ENCODE measurements at places on chromosomes 1 and 21. TPM values are rescaled to one million over a fixed set of nuclear protein-coding genes. Genes with fewer than 3 reads are reported as not detected.

DNA sequence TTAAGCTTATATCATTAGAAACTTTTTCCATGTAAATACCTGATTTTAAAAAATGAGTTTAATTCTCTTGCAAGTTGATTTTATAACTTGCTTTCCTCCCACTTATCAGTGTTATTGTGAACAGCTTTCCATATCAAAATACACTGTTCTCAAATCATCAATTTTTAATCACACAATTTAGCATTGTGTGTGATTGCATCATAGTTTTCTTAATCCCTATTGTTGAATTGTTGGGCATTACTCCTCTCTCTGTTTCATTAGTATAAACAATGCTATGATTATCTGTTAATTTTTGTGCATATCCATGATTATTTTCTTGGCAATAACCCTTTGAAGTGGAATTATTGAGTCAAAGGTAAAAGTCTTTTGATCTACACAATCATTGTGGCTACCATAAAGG lies 48.7 kb downstream of the ROR1 start:
- H3K27me3 ChIP-seq = no peaks in the 10 kb centered on the region
- H3K4me1 ChIP-seq = peaks cover 31% of the 10 kb centered on the region
- no peak for DNase-seq
- no peaks in the 10 kb centered on the region for H3K36me3 ChIP-seq
- no peak overlapping the region for H3K4me3 ChIP-seq

The DSCAM gene
- total RNA-seq = not detected

GRCh38 chr1:179958359-179958758 lies 3.7 kb downstream of the CEP350 start:
- no peaks in the 10 kb centered on the region for H3K27me3 ChIP-seq
- H3K27ac ChIP-seq = no peak overlapping the region
- peaks cover 25% of the 10 kb centered on the region for H3K4me1 ChIP-seq
- DNase-seq = no peak

- no peaks in the 10 kb centered on the region for H3K36me3 ChIP-seq
- no peak overlapping the region for H3K27ac ChIP-seq
- H3K27me3 ChIP-seq = peaks cover 3% of the 10 kb centered on the region
Observed at GRCh38 chr1:228785366-228786330, 50.4 kb downstream of the RHOU start.

The TNFRSF1B gene
- total RNA-seq = 0.09 TPM

- DNase-seq = peak; percentile 92
- H3K4me3 ChIP-seq = peak overlapping the region; percentile 5
- peaks cover 61% of the 10 kb centered on the region for H3K4me1 ChIP-seq
- H3K27ac ChIP-seq = peak overlapping the region; percentile 95
Observed at GRCh38 chr1:8660411-8660828, 157.0 kb downstream of the RERE start.

GRCh38 chr1:30601316-30602085 lies 121.9 kb downstream of the MATN1 start:
- H3K27ac ChIP-seq = no peak overlapping the region
- H3K4me1 ChIP-seq = no peaks in the 10 kb centered on the region
- DNase-seq = no peak
- H3K27me3 ChIP-seq = no peaks in the 10 kb centered on the region
- no peaks in the 10 kb centered on the region for H3K36me3 ChIP-seq
- no peak overlapping the region for H3K4me3 ChIP-seq

The S100A13 gene
- 11.0 TPM for total RNA-seq

The ELAPOR1 gene
- 0.17 TPM for total RNA-seq

DNA sequence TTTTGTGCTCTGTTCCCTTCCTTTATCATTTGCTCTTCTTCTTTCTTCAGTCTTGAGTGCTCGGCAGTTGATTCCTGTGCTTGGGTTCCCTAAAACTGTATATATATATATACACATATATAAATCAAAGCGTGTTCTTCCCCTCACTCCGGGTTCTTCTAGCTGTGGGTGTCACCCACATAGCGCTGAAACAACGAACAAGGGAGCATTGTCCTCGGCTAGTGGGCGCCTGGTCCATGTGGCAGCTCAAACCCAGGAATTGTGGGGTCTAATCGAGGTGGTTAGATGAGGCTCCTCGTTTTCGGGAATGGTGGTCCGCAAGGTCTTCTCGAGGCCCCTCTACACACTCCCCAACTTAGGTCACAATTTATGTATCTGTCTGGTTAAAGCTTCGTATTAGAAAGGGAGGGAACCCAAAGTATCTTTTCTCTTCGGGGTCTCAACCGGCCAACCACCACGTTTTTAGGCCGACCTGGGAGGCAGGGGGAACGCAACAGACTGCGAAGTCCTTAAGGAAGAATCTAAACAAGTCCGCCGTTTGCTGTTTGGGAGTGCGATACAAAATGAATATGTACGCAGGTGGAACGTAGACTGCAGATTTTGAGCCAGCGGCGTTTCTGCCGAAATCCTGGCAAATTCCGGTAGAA lies 504 bp upstream of the SDHC start:
- no peak for DNase-seq
- peak overlapping the region; percentile 98 for H3K27ac ChIP-seq
- peak overlapping the region; percentile 91 for H3K4me3 ChIP-seq
- H3K4me1 ChIP-seq = peaks cover 12% of the 10 kb centered on the region
- H3K27me3 ChIP-seq = no peaks in the 10 kb centered on the region

The AKR7A3 gene
- total RNA-seq = 2.6 TPM

GRCh38 chr1:18407166-18408045 lies 73.3 kb upstream of the KLHDC7A start:
- no peak for DNase-seq
- H3K4me1 ChIP-seq = peaks cover 7% of the 10 kb centered on the region
- no peaks in the 10 kb centered on the region for H3K36me3 ChIP-seq
- no peak overlapping the region for H3K4me3 ChIP-seq

The ZZZ3 gene
- 54.6 TPM for total RNA-seq

- H3K27ac ChIP-seq = no peak overlapping the region
- DNase-seq = no peak
- H3K4me3 ChIP-seq = no peak overlapping the region
- H3K4me1 ChIP-seq = no peaks in the 10 kb centered on the region
- H3K27me3 ChIP-seq = no peaks in the 10 kb centered on the region
- peaks cover 56% of the 10 kb centered on the region for H3K36me3 ChIP-seq
Observed at GRCh38 chr1:165659581-165659895, 28.5 kb downstream of the MGST3 start.

The TMPRSS3 gene
- not detected for total RNA-seq

DNA sequence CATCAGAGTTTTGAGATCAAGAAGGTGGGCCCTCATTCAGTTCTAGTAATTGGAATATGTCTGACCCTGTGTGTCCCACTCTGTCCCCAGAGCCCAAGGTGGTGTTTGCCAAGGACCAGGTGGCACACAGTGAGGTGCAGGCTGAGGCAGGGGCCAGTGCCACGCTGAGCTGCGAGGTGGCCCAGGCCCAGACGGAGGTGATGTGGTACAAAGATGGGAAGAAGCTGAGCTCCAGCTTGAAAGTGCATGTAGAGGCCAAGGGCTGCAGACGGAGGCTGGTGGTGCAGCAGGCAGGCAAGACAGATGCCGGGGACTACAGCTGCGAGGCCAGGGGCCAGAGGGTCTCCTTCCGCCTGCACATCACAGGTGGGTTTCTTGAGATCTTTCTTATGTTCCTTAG lies 35.2 kb downstream of the OBSCN start:
- no peak for DNase-seq
- no peaks in the 10 kb centered on the region for H3K4me1 ChIP-seq
- H3K4me3 ChIP-seq = no peak overlapping the region
- H3K27me3 ChIP-seq = no peaks in the 10 kb centered on the region

DNA sequence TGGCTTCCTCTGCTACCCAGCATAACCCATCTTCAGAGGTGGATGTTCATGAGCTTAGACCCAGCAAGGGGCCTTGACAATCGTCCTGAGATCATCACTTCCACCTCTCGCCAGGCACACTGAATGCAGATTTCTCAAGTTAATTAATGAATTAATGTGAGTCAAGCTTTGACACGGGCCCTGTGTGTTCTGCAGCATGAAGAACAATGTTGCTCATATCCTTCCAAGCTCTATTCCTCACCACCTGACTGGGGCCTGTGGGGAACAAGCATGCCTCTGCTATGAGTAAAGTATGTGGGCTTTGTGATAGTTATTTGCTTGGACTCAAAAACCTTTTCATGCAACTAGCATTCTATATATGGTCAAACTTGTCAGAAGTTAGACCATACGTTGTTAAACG lies 122.0 kb downstream of the SEC16B start:
- no peaks in the 10 kb centered on the region for H3K36me3 ChIP-seq
- H3K4me3 ChIP-seq = no peak overlapping the region
- no peaks in the 10 kb centered on the region for H3K4me1 ChIP-seq

The PKNOX1 gene
- total RNA-seq = 30.6 TPM

DNA sequence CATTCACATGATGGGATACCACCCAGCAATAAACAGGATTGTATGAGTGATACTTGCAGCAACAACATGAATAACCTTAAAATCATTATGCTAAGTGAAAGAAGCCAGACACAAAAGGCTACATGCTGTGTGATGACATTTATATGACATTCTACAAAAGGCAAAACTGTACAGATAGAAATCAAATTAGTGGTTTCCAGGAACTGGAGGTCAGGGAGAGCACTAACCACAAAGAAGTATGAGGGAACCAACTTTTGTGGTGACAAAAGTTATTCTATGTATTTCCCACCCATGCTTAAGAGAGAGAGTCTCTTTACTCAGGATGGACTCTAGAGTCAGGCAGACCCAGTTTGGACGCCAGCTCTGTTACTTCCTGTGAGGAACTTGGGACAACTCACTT lies 364.5 kb upstream of the DAB1 start:
- peak; percentile 80 for DNase-seq
- H3K27ac ChIP-seq = no peak overlapping the region
- no peaks in the 10 kb centered on the region for H3K27me3 ChIP-seq
- H3K4me3 ChIP-seq = no peak overlapping the region
- H3K4me1 ChIP-seq = peaks cover 7% of the 10 kb centered on the region
- H3K36me3 ChIP-seq = no peaks in the 10 kb centered on the region

GRCh38 chr1:30363031-30363430 lies 360.4 kb downstream of the MATN1 start:
- peaks cover 5% of the 10 kb centered on the region for H3K4me1 ChIP-seq
- no peaks in the 10 kb centered on the region for H3K27me3 ChIP-seq
- H3K4me3 ChIP-seq = no peak overlapping the region
- H3K27ac ChIP-seq = no peak overlapping the region
- H3K36me3 ChIP-seq = no peaks in the 10 kb centered on the region
- no peak for DNase-seq

The DTL gene
- total RNA-seq = 84.3 TPM

The RC3H1 gene
- 27.2 TPM for total RNA-seq

The RNF115 gene
- 15.3 TPM for total RNA-seq

The CLCA4 gene
- not detected for total RNA-seq

- peaks cover 13% of the 10 kb centered on the region for H3K4me1 ChIP-seq
- no peak for DNase-seq
- H3K4me3 ChIP-seq = no peak overlapping the region
- H3K27me3 ChIP-seq = no peaks in the 10 kb centered on the region
- H3K27ac ChIP-seq = no peak overlapping the region
Observed at GRCh38 chr1:38814984-38815464, 44.5 kb downstream of the RRAGC start.

GRCh38 chr1:204463125-204464060 lies 31.2 kb downstream of the PIK3C2B start:
- H3K4me3 ChIP-seq = no peak overlapping the region
- no peak for DNase-seq
- no peaks in the 10 kb centered on the region for H3K36me3 ChIP-seq

GRCh38 chr1:185912504-185912903 lies 178.3 kb downstream of the HMCN1 start:
- DNase-seq = no peak
- H3K36me3 ChIP-seq = peaks cover 54% of the 10 kb centered on the region
- H3K4me3 ChIP-seq = no peak overlapping the region

The GPR52 gene
- 0.90 TPM for total RNA-seq

GRCh38 chr1:21317035-21317689 lies 26.9 kb upstream of the ECE1 start:
- H3K36me3 ChIP-seq = no peaks in the 10 kb centered on the region
- no peak overlapping the region for H3K4me3 ChIP-seq
- H3K27ac ChIP-seq = no peak overlapping the region
- H3K4me1 ChIP-seq = peaks cover 30% of the 10 kb centered on the region
- no peak for DNase-seq
- H3K27me3 ChIP-seq = no peaks in the 10 kb centered on the region

DNA sequence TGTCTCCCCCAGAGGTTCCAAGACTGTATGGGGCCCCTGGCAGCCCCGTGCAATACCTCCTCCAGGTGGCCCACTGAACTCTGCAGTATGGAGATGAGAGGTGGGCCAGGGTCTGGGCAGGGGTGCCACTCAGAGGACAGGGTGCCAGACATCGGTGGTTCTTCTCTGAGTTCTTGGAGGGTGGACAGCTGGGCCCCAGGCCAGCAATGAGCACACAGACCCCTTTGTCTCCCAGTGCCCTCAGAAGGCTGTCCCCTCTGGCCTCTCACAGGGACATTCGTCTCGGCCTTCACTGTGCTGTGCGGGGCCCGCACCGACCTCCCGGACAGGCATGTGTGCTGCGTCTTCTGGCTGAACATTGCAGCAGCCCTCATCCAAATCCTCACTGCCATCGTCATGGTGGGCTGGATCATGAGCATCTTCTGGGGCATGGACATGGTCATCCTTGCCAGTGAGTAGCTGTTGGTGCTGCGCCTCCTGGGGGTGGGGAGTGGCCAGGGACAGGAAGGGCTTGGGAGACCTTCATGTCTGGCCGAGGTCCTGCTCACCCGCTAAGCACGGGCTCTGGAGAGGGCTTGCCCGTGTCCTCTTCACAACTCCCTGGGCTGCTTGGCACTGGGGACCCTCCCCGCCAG lies 48.1 kb downstream of the STUM start:
- H3K27ac ChIP-seq = no peak overlapping the region
- no peaks in the 10 kb centered on the region for H3K36me3 ChIP-seq
- H3K4me3 ChIP-seq = no peak overlapping the region

The ATP5IF1 gene
- total RNA-seq = 158 TPM

The TP53BP2 gene
- total RNA-seq = 93.3 TPM

The NCAM2 gene
- 38.2 TPM for total RNA-seq

The FCRL6 gene
- 0.15 TPM for total RNA-seq

The SPATA21 gene
- total RNA-seq = not detected

GRCh38 chr1:204307334-204307883 lies 52.3 kb downstream of the PLEKHA6 start:
- no peaks in the 10 kb centered on the region for H3K36me3 ChIP-seq
- H3K27ac ChIP-seq = no peak overlapping the region
- no peaks in the 10 kb centered on the region for H3K4me1 ChIP-seq
- no peak for DNase-seq
- H3K27me3 ChIP-seq = peaks cover 45% of the 10 kb centered on the region
- no peak overlapping the region for H3K4me3 ChIP-seq

DNA sequence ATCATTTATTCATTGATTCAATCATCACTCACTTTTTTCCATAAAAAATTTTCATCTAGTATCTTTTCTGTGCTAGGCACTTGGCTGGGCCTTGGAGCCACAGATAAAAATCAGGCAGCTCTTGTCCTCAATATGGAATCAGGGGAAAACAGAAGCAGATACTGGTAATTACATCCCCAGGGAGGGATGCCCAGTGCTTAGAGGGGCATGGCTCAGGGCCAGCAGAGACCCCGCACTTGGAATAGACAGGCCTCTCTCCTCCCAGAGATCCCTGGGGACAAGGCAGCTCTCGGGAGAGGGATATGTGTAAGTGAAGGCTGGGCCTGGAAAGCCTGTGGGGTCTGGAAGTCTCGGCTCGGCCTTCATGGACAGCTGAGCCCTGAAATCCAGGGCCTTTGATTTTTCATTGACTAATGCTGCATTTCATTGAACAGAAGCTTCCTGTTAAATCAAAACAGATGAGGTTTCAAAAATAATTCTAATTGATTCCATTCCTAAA lies 180.4 kb downstream of the FOXD2 start:
- no peaks in the 10 kb centered on the region for H3K4me1 ChIP-seq
- no peaks in the 10 kb centered on the region for H3K36me3 ChIP-seq
- H3K4me3 ChIP-seq = no peak overlapping the region

The TMEM125 gene
- total RNA-seq = not detected

The SLAMF7 gene
- not detected for total RNA-seq

The CFAP107 gene
- total RNA-seq = not detected

GRCh38 chr1:109895720-109896504 lies 14.7 kb upstream of the CSF1 start:
- DNase-seq = no peak
- no peaks in the 10 kb centered on the region for H3K4me1 ChIP-seq
- no peak overlapping the region for H3K27ac ChIP-seq
- H3K4me3 ChIP-seq = no peak overlapping the region
